ENCODE measurements at places on chromosomes 2 and 18. TPM values are rescaled to one million over a fixed set of nuclear protein-coding genes. Genes with fewer than 3 reads are reported as not detected.

DNA sequence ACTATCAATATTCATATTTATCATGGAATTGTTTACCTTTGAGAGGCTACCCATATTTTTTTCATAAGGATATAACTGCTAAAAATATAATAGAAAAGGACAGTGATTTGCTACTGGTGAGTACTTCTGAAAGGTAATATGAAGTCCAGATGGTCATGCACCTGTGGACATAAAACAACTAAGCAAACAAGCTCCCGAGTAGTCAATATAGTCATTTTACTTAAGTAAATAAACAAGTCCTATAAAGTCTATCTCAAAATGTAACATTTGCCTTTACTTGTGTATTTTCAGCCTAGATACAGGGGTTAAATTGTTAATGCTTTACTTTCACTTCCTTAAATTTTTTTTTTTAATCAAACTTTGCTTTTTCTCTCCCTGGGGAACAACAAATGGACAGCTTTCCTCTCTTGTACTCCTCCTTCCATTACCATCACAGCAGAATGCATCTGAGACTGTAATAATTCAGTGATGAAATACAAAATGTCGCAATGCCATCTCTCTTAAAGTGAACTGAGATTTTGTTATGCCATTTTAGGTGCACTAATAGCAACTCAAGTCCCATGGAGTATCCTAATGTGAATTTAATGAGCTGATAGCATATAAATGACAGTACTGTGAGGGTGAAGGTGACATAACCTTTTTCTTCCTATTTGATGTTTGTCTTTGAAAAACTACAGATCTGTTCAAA is 1325.4 kb upstream of the ZEB2 start:
- no peak for DNase-seq

DNA sequence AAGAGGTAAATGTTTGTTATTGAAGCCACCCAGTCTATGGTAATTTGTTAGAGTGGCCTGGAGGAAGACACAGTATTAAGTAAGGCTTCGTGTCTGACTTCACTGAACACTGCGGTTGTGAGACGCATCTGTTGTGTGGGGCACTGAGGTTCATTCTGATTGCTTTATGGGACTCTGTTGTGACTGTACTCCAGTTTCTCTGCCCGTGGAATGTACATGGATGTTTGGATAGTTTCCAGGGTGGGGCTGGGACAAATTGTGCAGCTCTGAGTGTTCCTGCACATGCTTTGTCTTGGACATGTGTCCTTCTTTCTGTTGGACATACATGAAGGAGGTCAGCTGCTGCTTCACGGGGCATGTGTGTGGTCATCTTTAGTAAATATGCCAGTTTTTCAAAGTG is 58.6 kb downstream of the ODC1 start:
- DNase-seq, result no peak

DNA sequence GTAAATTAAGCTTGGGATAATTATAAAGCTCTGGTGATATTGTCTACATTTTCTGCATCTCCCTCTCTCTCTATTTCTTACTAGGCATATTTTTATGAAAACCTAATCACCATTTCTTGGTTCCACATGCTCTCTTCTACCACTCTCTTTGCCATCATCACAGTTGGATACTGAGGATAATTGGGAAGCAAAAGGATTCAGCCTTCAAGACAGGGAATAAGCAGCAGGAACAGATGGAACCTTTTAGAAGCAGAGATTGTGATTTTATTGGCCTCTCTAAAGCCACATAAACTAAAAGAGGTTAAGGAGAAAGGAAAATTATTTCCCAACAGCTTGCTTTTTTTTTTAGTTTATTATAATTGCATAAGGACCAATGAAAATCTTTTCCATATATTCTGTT is 226.3 kb upstream of the SPHKAP start:
- no peak for DNase-seq

Gene ZSWIM2
- not detected for total RNA-seq

Gene EVX2
- total RNA-seq, result not detected

Gene CYP26B1
- 51.6 TPM for total RNA-seq

Gene CEBPZOS
- 10.9 TPM for total RNA-seq

Data from lower leg skin (tissue), 4 donors.